ENCODE measurements at places on chromosomes 13 and 19. TPM values are rescaled to one million over a fixed set of nuclear protein-coding genes. Genes with fewer than 3 reads are reported as not detected.

Gene S1PR4
- total RNA-seq = 23.8 TPM

Gene GTF3A
- total RNA-seq = 203 TPM

GRCh38 chr19:11179716-11180297, 17.5 kb downstream of the KANK2 start:
- DNase-seq = no peak

Gene CNN1
- not detected for total RNA-seq

- DNase-seq = no peak
These were observed 680.1 kb downstream of the DIAPH3 start for GRCh38 chr13:59483501-59484145.

DNA sequence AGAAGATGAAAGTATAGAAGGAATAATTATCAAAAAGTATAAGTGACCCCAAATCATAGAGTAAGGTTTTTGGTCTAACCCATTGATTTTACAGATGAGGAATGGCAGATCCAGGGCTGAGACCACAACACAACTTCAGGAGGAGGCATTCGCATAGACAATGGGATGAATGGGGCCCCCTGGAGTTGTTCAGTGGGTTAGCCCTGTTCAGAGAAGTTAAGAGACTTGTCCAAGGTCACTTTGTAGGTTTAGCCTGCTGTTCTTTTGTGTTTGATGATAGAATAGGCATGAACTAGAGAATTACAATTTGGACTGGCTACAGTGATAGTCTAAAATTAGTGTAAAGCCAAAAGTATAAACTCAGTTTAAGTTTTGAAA, 233.9 kb downstream of the KCNRG start:
- no peak for DNase-seq

GRCh38 chr13:39982745-39983144, 327.3 kb downstream of the COG6 start:
- DNase-seq = no peak

Data from activated T-cell treated with anti-CD3 and anti-CD28 coated beads, Interleukin-2, amount 50 U/mL, for 4 hours (primary cell).